ENCODE measurements at places on chromosomes 12 and 14.

GRCh38 chr12:93011100-93011499 is 82.0 kb upstream of the EEA1 start:
- DNase-seq: no peak

- no peak for DNase-seq
Measured at GRCh38 chr12:45426294-45426693, 210.4 kb downstream of the ANO6 start.

DNA sequence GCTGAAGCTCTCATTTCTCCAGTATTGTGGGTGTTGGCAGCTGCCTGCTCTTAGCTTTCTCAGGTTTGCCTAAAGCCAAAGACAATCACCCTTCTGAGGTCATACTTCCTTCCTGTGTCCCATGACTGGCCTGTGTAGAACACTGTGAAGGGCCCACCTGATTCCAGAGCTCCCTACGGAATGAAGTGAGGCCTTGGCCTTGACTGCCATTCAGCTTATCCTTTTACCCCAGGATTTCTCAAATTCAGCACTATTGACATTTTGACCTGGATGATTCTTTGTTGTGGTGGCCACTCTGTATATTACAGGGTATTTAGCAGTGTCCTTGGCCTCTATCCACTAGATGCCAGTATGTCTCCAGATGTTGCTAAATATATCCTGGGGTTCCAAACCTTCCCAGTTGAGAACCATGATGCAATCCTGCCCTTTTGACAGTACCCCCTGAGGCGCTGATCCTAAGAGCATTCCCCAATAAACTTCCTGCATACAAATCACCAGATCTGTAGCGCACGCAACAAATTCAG is 112.3 kb upstream of the KRR1 start:
- no peak for DNase-seq

DNA sequence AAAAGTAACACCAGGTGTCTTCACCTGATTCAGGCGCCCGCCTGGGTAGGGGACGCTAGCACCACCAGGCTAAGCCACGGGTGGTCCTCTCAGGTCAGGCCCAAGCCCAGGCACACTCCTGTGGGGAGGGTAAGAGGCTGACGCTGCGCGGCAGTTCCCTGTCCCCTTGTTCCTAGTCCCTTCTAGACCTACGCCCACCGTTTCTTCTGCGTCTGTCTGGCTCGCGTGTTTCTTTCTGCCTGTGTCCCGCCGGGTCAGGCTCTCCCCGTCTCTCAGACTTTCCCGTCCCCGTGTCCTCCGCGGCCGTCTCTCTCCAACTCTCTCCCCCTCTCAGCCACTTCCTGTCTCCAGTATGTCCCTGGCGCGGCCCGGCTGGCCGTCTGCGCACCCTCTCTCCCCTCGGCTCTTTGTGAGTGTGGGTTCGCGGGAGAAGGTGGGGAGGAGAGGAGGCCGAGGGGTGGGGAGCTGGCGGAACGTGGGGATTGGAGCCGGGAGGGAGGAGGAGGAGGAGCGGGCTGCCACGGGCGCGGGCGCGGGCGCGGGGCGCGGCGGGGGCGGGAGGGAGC is 3.1 kb upstream of the TNS2 start:
- no peak for DNase-seq

DNA sequence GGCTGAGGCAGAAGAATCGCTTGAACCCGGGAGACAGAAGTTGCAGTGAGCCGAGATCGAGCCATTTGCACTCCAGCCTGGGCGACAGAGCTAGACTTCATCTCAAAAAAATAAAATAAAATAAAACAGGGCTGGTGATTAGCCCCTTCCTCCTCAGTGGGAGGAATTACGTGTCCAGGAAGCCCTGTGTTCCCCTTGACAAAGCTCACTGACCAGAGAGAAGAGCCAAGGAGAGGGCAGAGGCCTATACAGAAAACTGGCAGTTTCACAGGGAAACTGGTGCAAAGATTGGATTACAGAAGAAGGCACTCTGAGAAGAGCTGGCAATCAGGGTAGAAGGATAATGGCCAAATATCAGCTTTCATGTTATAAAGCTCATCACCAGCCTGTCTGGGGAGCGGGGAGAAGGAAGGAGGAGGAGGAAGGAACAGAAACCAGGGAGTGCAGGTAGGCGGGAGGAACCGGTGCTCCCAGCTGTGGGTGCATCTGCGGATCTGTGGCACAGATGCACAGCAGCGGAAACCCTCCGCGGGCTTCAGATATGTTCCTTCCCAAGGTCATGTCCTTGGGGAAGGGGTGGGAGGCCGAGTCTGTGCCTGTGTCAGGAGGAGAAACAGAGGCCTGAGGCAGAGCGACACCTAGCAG is 6.7 kb downstream of the RAB15 start:
- DNase-seq: no peak

GRCh38 chr14:60350366-60350720 is 101.3 kb downstream of the PPM1A start:
- no peak for DNase-seq

- DNase-seq: peak; percentile 41
Measured at GRCh38 chr14:103716091-103716801, 636 bp downstream of the ZFYVE21 start.

DNA sequence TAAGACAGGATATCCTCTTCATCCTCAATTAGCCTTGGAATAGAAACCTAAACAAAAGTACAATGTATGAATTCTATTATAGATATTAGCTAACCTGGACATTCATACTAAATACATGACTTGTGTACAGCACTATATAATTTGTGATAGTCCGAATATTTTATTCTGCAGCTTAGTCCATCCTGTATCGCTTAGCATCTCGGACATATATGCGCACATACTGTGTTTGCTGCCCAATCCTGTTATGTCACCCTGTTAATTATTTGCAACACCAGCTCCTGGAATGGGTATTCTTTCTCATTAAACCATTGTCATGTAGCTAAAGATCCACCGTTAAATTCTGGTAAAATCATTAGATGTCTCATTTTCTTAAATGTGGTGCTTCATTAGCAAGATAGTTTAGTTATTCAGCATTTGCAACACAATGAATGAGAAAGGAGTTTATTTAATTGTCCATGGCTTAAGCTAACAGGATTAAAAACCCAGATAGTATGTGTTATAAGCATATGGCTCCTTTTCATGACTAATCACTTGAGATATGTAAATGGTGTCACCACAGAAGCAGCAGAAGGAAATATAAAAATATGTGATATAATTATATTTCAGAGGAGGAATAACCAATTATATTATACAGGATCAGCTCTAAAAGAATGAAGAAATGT is 156.0 kb upstream of the ARHGAP5 start:
- DNase-seq: no peak

DNA sequence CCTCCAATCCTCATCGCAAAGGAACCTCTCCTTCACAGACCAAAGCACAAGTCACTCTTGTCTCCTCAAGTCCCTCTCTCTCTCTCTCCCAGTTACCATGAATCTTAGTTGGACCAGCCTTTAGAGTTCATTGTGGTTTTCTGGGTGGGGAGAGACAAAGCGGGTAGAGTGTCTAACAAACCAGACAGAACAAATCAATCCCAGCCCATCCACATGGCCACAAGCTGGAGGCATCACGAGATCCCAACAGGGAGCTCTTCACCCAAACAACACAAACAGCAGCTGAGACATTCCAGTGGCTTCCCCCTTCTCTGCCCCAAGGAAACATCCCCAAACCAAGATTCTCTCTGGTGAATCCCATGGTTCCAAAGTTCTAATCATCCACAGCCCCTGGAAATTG is 22.4 kb downstream of the ACTN1 start:
- DNase-seq: no peak

- no peak for DNase-seq
Measured at GRCh38 chr12:100026241-100026640, 41.5 kb upstream of the ANKS1B start.

DNA sequence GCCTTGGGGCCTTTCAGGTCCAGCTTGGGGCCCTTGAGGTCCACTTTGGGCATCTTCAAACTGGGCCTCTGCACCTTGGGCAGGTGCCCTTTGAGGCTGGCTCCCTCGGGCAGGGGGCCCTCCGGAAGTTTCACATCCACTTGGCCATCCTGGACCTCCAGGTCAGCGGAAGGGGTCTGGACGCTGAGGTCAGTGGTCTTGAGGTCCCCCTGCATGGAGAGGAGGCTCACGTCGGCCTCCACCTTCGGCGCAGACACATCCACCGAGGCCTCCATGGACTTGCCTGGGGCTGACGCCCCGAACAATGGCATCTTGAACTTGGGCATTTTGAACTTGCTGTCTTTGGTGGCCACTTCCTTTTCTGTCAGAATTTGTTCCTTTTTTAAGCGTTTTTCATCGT is 25.1 kb downstream of the AHNAK2 start:
- no peak for DNase-seq

GRCh38 chr12:32435921-32436705 is 36.8 kb downstream of the FGD4 start:
- DNase-seq: no peak

DNA sequence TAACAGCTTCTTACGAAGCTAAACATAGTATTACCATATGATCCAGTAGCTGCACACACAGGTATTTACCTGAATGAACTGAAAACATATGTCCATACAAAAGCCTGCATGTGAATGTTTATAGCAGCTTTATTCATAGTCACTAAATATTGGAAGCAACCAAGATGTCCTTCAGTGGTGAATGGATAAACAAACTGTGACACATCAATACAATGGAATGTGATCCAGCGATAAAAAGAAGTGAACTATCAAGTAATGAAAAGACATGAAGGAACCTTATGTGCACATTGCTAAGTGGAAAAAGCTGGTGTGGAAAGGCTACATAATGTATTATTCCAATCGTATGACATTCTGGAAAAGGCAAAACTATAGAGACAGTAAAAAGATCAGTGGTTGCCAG is 38.1 kb upstream of the JDP2 start:
- DNase-seq: no peak

- no peak for DNase-seq
Measured at GRCh38 chr12:51953089-51953488, 1.6 kb downstream of the ACVR1B start.

DNA sequence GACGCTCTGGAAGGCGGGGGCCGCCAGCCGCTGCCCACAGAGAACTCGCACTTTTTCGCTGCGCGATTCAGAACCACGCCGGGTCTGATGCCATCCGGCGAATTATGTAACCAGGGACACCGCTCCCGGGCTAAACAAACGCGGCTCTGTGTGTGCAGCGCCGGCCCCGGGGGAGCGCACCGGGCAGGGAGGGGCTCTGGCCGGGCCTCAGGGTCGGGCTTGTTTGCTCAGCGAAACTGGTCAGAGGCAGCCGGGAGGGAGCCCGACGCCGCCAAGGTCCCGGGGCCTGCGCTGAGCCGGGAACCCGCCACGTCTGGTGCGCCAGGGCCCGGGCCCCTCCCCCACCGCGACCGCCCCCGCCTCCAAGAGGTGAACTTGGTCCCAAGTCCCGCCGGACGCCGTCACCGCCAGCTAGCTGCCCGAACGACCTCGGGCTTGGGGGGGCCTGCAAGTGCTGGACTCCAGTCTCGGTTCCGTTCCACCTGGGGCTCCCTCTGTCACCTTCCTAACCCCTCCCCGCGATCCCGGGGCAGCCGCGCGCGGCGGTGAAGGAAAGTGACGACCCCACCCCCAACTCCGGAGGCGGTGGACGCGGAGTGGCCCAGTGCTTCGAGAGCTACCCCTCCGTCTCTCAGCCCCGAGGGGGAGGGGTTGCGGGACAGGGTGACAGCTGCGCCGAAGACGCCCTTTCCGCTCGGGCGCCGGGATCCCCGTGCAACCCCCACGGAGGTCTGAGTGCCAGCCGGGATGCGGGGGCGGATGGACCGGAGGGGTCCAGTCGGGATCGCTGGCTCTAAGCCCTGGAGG is 848 bp downstream of the CTDSP2 start:
- DNase-seq: peak; percentile 62

DNA sequence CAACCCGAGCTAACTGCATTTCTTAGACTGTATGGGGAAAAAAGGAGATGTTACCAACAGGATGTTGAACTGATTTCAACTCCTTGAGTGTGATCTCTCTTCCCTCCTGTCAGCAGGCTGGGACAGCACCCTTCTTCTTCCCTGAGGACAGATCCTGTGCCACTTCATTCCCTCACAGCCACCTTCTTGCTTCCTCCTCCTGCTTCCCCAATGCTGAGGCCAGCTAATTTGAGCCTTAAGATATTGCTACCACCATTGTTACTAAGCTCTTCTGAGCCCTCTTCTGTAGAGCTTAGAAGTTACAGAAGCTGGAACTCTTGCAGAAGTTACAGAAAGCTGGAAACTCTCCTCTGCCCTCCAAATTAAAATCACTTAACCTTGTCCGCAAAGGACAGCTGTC is 88.8 kb downstream of the SPTSSA start:
- no peak for DNase-seq

DNA sequence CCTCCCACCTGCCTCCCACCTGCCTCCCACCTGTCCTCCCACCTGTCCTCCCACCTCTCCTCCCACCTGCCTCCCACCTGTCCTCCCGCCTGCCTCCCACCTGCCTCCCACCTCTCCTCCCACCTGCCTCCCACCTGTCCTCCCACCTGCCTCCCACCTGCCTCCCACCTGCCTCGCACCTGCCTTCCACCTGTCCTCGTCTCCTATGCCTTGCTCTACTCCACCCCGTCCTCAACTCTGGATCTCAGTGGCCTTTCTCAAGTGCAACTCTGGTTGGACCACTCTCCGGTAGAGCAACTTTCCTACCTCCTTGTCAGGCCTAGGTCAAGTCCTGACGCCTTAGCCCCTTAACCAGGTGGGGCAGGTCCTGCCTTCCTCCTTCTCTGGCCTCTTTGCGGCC is 29.3 kb upstream of the PEX5 start:
- DNase-seq: no peak

DNA sequence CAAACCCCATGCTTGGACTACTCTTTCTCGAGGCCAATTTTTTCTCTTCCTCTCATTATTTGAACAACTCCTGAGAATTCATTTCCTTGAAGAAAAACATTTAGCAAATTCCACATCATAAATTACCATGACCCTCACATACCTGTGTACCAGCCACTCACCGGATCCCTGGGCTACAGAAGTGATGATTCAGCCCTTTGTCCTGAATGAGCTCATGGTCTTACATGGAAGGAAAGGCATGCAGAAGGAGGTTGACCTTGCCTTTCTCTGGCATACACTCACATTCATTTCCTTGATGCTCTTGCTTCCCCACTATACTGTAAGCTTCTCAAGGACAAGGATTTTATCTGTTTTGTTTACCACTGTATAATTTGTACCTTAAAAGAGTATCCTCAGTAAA is 191.5 kb downstream of the SLC5A8 start:
- no peak for DNase-seq

GRCh38 chr12:93025145-93026103 is 96.3 kb upstream of the EEA1 start:
- no peak for DNase-seq

DNA sequence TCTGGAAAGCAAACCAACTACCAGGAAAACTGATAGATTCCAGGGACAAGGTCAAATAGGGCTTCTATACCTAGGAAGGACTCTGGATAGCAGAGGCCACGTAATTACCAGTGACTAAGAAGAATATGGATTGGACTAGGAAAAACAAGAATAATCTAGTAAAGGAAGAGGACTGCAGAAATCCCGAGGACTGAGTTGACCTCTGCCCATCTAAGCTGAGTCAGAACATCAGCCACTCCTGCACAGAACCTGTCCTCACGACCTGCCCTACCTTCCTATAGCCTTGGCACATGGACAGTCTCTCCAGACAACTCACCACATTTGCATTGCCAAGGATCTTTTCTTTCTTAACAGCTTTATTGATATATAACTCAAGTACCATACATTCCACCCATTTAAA is 2.3 kb downstream of the OR6J1 start:
- no peak for DNase-seq

Data from CD4-positive, alpha-beta T cell (primary cell).